NCI-H510A treated with DMSO at 0.1 percent for 48 hours (cell line): ENCODE measurements at places on chromosomes 16 and 17.

DNA sequence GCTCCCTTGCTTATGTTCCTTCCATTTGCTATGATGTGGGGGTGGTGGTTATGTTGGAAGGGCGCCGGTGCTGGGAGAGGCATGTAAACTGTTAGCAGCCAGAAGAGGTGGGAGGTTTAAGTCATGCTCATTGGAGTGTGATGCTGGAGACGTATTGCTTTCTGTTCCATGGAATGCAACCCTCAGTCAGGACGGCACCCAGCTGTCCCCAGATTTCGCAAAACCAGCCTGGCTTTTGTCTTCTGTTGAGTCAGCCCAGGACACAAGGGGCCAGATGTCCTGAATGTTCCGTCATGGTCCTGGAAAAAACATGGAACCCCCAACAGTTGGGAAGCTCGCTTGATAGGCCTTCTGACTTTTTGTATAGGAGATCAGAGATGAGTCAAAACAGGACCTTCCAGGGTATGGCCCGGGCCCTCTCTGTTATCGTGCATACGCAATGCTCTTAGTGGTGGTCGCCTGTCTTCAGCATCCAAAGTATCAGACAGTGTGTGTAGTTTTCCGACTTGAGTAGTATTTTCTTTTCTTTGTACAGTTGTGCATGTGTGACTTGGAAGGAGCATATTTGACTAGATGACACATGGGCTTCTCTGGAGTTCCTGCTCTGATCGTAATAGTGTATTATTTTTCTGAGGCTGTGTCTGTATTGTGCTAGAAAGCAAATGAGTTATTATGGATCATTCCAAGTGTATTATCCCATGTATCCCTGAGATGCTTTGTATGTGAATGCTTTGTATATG lies 201.9 kb downstream of the SNX29 start:
- DNase-seq: no peak

DNA sequence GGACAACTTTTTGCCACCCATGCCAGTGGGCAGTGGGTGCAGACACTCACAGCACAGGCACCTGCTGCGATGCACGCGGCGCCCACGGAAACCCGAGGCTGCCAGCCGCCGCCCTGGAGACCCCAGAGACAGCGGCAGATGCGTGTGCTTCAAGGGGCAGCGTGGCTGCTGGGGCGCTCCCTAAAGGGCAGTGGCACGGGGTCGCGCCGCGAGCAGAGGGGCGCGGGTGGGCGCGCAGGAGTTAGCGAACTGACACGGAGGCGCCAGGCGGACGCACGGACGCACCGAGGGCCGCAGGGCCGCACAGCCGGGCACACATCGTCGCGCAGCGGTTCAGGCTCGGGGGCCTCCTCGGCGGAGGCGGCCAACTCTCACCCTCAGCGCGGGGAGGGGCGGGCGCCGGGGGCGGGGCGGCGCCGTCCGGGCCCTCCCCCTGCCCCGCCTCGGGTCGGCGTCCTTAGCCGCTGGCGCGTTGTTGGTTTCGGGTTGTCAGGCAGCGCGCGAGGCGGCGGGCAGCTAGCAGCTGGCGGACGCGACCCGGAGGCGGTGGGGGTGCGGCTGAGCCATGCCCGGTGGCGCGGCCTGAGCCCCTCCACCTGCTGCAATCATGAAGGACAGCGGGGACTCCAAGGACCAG lies at the start of gene KIF19:
TSS of gene KIF19 (plus strand) at position 484 of the 637 bp plus-strand sequence. CDS start at position 608, 124 bp downstream.
- peak; percentile 79 for DNase-seq

DNA sequence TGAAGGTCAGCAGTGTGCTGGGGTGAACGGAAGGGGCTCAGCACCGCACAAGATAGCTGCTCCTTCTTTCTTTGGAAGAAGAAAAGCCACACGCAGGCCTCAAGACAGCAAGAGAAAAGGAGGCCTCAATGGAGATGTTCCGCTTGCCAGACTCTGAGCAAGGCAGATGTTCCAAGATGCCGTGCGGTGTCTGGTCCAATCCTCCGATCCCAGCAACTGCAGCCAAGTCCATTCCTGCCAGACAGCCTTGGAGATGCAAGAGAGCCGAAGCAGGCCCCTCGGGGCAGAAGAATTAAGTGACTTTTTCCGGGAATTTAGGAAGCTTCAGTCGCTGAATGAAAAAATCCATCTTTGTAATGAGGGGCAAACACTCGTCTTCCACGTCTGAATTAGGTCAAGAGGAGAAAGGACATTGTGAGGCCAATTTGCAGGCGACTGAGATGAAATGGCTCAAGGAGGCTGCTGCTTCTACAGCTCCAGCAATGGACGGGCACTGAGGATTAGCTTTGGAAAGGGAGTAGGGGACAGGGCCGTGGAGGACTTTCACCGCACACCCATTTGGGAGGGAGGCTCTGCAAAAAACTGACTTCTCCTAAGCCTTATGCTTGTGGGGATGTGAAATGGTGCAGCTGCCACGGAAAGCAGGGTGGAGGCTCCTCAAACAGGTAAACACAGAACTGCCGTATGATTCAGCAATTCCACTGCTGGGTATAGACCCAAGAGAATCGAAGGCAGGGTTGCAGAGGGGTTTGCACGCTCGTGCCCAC lies 44.7 kb downstream of the RPH3AL start:
- DNase-seq: no peak

DNA sequence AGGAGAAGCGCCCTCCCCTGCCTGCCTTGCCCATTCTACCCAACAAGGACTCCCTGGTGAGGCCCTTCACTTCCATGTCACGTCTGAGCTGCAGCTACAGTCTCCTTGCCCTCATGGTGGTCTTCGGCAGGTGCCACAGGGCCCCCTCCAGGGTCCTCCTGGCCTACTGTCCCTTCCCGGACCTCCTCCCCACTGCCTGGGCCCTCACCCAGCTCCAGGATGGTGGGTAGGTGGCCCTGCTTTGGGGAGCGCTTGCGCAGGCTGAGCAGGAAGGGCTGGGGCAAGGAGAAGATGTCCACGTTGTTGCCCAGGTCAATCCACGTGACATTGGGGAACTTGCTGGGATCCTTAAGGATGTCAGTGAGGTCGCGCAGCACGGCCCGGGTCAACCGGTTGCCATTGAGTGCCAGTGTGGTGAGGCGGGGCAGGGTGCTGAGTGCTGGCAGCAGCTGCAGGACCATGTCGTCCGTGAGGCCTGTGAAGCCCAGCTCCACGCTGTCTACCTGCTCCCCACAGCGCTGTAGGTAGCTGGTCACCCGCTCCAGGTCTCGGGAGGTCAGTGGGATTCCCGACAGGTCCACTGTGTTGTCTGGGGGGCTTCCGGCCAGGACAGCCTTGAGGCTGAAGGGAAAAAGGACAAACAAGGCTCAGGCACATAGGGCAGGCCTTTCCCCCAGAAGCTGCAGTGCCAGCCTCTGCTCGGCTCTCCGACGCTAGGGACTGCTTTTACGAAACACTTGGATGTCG lies 28.3 kb downstream of the TRPV2 start:
- no peak for DNase-seq

DNA sequence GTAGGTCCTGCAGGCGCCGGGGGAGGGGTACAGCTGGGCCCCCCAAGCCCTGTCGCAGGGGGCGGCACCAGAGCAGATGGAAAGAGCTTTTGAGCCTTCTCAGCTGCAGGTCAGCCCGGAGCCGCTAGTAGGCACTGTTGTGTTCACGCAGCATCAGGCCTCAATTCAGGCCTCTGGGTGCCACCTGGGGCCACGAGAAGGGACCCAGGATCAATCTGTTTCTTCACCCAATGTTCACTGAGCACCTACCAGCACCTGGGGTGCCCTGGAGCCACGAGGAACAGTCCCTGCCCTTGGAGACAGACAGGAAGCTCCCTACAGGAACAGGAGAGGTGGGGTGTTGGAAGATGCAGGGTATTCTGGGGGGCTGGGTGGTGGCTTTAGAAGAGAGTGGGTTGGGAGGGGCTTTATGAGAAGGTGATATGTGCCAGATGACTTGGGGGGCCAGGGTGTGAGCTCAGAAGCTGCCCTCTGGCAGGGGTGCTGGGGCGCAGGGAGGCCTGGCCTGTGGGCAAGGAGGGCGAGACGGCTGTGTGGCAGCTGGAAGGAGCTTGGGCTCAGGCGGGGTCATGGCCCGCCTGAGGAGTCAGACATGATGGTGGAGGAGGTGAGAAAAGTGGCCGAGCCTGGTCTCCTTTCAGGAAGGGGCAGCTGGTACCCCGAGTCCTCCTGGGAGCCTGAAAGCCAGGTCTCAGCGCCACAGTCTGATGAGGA lies 121.9 kb upstream of the GSE1 start:
- DNase-seq: no peak

GRCh38 chr17:44543213-44543904 lies 13.9 kb upstream of the FZD2 start:
- no peak for DNase-seq

- no peak for DNase-seq
These were observed 23.2 kb downstream of the RNF157 start for GRCh38 chr17:76217081-76217480.

GRCh38 chr17:78910497-78911284 lies 7.7 kb upstream of the CEP295NL start:
- DNase-seq: no peak

DNA sequence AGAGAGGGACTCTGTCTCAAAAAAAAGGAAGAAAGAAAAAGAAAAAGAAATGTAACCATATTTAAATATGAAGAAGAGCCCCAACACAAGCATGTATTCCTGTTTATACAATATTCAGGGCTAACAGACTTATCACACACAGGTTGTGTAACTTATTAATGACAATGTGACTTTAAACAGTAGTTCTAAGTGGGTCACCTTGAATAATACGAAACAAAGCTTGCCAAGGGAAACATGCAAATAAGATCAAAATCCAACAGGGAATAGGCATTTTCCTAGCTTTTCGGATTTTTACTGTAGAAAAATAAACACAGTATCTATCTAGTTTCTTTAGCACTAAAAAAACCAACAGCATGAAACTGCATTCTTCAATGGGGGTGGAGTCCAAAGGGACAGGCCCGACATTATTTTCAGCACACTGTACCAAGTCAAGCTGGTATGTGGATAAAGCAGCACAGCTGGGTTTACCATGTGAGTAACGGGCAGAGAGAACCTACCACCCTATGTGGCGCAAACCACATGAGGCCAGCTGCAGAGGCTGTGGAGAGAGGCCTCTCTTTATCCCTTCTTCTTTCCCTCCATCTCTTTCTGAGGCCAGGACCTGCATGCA lies 45.3 kb downstream of the TOM1L2 start:
- no peak for DNase-seq

DNA sequence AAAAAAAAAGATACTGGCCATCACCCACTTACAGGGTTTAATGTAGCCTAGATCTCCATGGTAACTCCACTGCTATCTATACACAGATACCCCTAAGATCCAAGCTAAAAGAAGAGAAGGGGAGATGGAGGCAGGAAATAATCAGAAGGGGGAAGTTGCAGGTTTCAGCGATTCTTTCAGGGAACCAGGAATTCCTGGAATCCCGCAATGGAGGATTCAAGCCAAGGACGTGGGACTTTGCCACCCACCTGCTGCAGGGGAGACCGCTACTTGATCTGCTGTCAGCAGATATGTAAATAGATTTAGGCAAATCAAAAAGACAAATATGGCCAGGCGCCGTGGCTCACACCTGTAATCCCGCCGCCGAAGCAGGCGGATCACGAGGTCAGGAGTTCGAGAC lies 121.1 kb downstream of the AIPL1 start:
- DNase-seq: no peak

DNA sequence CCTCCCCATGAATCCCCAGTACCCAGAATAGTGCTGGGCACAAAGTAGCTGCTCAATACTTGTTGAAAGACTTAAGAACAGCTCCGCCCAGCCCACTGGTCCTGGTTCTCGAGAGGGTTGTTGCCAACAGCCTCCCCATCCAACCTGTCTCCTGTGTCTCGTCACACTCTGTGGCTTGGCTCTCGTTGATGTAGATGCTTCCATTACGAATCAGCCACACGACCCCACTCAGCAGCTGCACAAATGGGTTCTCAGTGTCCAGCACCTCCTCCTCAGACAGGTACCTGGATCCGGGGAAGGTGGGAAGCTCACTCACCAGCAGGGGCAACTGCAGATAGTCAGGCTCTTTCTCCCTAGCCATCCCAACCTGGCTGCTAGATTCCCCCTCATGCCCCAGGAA lies 2.1 kb downstream of the NAGPA start:
- DNase-seq: no peak

DNA sequence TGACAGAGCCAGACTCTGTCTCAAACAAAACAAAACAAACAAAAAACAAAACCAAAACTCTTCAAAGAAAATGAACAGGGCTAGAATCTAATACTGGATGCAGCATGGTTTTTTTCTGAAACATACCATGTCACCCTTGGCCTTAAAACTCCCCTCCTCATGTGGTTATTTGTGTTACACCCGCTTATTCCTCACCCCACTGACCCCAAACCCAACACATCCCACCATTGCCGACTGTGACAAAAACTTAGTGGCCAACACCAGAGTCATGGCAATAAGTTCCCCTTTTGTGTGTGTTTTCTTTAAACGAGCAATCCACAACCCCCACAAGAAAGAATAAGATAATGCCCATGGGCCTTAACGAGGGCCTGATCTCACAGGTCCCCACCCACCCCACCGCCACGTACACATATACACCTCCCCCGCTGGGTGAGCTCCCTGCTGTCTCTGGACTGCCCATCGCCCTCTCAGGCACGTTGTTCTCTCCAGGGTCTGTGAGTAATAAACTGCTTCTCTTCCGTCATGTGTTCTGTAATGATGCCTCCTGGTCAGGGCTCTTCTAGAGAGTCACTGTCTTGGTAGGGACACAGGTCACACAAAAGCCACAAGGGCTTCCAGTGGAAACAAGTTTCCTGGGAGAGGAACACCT lies 16.8 kb upstream of the ENGASE start:
- no peak for DNase-seq

DNA sequence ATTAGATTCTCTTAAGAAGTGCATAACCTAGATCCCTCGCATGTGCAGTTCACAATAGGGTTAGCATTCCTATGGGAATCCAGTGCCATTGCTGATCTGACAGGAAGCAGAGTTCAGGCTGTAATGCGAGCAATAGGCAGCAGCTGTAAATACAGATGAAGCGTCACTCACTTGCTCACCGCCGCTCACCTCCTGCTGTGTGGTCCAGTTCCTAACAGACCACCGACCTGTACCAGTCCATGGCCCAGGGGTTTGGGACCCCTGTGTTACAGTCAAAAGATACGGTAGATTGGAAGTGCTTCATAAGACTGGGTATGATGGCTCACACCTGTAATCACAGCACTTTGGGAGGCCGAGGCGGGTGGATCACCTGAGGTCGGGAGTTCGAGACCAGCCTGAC lies 2.8 kb downstream of the STAT5A start:
- DNase-seq: no peak

DNA sequence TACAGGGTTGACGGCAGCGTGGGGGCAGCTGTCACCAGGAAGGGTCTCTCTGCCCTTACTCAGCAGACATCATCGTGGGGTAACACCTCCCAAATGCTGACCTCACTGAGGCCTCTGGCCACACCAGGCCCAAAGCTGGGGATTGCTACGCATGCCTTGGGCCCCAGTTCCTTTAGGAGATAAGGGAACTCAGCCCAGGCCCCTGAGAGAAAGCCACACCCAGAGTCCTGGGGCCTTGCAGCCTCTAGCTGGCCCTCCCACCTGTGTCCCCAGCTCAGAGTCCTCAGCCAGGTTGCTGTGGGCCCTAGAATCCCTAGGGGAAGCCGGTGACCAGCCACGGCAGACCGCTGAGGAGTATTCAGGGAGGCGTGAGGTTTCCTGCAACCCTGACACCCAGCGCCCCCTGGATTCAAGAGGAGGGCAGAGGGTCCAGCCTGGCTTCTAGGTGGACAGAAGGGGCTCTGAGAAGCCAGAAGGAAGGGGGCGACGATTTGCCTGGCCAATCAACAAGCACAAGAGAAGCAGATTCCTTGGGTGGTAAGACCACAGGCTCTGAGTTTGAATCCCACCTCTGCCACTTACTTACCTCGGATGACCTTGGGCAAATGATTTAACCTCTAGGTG lies 10.3 kb upstream of the GINS2 start:
- DNase-seq: no peak

- DNase-seq: peak; percentile 19
These were observed 103.8 kb downstream of the SSH2 start for GRCh38 chr17:29826114-29826692.

GRCh38 chr16:30889721-30890120 lies 4.2 kb downstream of the BCL7C start:
- DNase-seq: no peak
